ENCODE measurements at places on chromosomes 6 and 20.

- DNase-seq = no peak
These were observed 282.0 kb downstream of the BTBD3 start for GRCh38 chr20:12199703-12200102.

DNA sequence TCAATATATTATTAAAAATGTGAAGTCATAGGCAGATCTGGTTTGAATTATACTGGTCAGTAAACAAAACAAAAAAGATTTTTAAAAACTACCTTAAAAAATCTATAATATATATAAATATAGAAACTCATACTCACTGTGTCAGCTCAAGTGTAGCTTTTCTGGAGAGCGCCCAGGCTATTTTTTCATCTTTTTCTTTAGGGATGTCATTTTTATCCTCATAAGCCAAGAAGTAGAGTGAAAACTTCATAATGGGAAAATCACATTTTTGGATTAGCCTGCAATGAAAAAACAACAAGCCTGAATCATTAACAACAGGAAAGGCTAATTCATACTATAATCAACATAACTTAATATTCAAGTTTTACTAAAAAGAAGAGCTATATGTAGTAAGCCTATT is 18.7 kb downstream of the GLO1 start:
- no peak for DNase-seq

DNA sequence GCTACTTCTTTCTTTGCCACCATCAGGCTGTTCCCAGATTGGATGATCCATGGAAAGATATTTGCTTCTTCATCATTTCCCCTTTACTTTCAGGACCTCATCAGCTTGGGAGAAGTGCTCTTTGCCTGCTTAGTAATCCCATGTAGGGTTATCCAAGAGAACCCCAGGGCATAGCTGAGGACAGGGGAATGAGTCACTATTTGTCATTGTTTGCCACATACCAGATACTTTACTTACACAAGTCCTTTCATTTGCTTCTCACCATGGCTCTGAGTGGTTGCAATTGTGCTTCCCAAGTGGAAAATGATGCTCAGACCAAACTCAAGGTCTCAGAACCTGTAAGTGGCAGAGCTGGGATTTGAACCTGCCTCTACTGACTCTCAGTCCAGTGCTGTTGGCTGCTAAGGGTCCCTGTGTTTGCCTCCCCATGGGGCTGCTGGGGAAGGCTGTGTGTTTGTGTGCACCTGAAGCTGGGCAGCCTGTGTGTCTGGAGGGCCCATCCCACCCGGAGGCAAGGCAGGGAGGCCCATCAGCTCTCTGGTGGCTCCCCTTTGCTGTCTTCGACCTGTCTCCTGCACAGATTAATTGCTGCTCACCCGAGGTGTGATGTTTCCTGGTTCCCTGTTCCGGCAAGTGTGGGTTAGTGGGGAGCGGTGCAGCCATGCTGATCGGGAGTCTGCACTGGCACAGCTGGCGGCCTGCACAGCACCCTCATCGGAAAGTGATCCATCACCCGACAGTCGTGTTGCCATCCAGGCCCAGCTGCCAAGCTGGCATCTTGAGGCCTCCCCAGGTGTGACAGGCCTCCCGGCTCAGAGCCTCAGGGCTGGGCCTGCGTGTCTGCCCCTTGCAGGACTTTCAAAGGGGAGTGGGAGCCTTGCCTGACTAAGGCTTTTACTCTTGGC is 228.8 kb downstream of the DHX35 start:
- no peak for DNase-seq

- no peak for DNase-seq
These were observed 103.9 kb upstream of the SASH1 start for GRCh38 chr6:148238713-148239112.

- DNase-seq = no peak
These were observed 212.7 kb downstream of the TMEM242 start for GRCh38 chr6:157110607-157111006.

DNA sequence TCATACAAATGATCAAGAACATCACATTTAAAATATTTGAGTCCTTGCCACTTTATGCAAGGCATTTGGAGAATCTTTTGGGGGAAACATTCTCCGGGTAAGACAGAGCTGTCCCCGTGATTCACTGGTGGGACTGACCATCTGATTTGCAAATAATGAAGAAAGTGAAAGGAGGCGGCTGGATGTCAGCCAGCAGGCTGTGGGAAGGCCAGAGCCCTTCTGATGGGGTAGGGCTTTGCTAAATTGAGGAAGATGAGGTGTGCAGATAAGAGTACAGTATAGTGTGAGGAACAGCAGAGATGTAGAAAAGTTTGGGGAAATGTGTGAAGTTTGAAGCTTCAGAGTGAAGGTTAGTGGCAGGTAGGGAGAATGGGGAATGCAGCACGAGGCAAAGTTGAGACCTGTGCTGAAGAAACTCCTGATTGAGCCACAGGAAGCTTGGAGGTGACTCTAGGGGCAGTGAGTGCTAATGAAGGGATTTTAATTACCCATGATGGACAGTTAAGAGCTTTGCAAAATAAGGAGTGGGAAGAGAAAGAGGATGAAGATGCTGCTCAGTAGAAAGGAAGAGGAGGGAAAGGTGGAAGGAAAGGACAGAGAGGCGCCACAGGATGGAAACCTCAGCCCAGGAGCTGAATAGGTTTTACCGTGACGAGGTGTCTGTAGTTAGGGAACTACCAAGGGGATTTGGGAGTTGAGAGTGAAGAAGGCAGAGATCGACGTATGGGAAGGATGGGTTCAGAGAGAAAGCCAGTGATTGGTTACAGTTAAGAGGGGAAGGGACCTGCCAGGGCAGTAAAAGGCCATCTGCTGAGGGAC is 68.7 kb downstream of the SNX9 start:
- DNase-seq = no peak

DNA sequence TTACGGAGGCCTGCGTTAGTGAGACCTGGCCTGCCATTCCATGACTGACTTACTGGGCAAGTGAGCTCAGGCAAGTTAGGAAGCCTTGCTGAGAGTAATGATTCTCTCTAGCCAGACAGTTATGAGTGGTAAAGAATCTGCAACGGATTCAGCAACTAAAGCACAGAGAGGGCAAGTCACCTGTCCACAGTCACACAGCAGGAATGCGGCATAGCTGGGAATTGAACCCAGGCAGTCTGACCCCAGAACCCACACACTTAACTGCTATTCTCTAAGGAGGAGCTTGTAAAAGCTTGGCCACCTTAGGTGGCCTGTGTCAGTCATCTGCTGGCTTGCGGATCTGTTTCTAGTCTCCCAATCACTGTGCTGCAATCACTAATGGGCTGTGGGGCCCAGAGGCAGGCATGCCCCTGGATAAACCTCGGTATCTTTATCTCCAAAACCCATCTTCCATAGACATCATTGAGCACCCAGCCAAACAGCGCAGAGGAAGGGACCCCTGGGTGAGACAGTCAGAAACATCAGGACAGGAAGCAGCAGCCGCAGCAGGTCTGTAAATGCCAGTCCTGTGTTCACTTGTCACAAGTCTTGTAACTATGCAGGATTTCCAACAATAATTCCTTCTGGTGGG is 215.9 kb upstream of the KCNG1 start:
- no peak for DNase-seq

- no peak for DNase-seq
These were observed 8.0 kb upstream of the LAMP5 start for GRCh38 chr20:9506280-9506821.

DNA sequence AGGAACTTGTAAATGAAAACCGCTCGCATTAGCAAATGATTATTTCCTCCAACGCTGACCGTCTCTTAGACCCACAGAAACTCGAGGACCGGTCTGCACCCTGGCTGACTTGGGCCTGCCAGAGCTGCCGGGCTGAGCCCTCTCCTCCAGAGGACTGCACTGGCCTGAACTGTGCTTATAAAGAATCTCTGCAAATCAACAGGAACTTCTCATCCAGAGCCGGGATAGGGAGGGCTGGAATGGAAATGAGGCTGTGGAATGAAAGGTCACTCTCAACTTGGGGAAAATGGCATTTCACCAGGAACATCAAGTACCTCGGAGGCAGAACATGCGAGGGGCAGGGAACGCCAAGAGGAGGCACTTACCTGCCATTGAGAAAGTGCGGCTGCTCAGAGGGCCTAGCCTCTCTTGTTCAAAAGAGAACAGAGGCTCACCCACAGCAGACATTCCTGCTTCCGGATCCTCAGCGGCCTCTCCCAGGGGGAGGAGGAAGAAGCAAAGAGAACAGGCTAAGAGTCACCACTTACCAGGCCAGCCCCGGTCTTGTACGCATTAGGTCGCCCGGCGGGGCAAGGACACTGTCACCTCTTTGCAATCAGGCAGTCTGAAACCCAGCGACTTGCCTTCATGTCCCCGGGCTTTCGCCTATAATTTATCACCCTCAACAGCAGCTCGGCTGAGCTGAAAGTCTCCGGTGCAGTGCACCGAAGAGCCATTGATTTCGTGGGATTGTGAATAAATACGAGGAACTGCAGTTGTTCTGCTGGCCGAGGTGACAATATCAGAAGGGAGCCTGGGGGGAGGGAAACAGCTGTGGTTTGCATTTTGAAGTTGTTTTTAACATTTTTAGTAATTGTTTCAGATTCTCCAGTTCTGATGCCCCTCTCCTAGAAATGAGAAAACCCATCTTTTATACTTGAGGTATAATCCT is 37.6 kb downstream of the ZMYND8 start:
- no peak for DNase-seq

GRCh38 chr6:109448615-109449014 is 7.0 kb downstream of the MICAL1 start:
- no peak for DNase-seq

- DNase-seq = no peak
These were observed 210.6 kb upstream of the RREB1 start for GRCh38 chr6:6897140-6897539.

- DNase-seq = no peak
These were observed 95.0 kb downstream of the DLGAP4 start for GRCh38 chr20:36400909-36401735.

DNA sequence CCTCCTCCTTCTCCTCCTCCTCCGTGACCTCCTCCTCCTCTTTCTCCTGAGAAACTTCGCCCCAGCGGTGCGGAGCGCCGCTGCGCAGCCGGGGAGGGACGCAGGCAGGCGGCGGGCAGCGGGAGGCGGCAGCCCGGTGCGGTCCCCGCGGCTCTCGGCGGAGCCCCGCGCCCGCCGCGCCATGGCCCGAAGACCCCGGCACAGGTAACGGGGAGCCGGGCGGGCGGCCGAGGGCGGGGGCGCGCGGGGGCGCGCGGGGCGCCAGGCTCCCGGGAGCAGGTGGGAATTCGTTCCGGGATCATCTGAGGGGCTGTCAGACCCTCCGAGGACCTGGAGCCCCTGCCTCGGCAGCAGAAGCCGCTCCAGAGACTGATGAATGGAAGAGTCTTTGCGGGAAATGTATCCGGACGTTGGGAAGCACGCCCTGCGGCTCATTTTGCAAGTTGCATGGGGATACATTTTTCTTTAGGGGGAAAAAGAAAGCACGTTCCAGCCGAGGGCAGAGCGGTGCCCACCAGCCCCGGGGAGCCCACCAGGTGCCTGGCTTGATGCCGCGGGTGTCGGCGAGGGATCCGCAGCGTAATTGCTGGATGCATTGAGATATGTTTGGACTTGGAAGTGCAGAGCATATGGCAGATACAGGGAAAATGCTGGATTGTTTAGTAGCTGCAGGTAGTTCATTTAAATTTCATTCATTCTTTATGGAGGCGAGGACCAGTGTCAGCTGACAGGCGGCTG is 394 bp downstream of the MYB start:
- no peak for DNase-seq

GRCh38 chr6:43275801-43276576 is 22.1 kb upstream of the SLC22A7 start:
- DNase-seq = peak; percentile 3

DNA sequence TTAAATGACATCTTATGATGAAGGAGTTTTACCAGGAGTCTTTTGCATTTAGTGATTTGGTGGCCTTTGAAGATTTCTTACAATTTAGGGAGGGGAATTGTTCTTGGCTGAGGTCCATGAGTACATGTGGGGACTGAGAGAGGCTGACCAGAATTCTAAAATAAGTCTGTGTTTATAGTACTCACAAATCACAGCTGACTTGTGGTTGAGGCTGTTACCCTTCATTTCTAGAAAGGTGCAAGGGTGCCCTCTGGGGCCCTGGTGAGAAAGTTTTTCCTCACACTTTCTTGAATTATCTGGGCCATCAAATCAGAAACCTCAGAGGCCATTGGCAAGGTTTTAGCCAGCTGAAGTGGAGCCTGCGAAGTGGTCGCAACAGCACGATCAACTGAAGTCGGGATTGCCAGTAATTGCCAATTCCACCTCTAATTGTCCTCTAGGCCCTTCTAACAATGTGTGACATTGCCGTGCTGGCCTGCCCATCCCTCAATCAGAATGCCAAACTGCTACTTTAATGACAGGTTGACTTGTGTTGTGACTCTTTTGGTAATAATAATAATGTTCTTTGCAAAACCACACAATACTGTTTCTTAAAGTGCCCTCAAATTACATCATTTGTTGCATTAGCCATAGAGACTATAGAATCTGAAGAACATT is 221.6 kb downstream of the OGFRL1 start:
- DNase-seq = no peak

GRCh38 chr6:143223895-143224294 is 163.2 kb downstream of the AIG1 start:
- no peak for DNase-seq

GRCh38 chr6:69719602-69720193 is 77.1 kb downstream of the LMBRD1 start:
- no peak for DNase-seq

DNA sequence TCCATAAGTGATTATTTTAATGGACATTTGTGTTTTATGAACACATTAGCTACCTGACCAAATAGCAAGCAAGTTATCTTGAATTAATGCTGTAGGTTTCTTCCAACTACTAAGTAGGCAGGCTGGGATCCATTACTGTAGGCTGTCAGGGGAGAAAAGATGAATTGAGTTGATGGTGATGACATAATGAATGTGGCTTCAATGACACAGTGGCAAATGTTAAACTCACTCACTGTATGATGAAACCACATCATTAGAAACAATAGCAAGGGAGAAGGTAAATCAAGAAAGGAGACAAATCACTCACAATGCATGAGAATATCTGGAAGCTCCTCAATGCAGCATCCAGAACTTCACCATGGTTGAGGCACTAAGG is 529.7 kb upstream of the CITED2 start:
- no peak for DNase-seq

DNA sequence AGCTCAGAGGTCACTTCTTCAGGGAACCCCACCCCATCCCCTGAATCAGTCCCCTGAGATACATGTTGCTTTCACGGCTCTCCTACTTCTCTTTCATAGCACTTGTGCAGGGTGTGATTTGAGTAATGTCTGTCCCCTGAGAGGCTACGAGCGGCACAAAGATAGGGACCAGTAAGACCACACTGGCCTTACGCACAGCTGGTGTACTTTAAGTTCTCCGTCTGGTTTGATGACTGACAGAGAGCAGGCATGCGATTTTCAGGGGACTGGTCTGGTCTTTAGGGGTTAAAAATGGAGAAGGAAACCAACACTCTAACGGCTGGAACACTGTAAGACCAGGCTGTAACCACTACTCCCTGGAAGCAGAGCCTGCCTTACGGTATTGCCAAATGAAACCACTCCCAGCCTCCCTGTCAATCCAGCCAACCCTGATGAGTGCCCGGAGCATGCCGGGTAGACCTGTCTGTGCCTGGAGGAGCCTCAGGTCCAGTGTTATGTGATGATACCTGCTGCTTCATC is 47.1 kb downstream of the ELMO2 start:
- no peak for DNase-seq

- DNase-seq = no peak
These were observed 76.6 kb downstream of the SLX4IP start for GRCh38 chr20:10511509-10512251.
